ENCODE measurements at places on chromosomes 1 and 21. TPM values are rescaled to one million over a fixed set of nuclear protein-coding genes. Genes with fewer than 3 reads are reported as not detected.

DYNLT5 gene
- 2.2 TPM for polyA plus RNA-seq

IGSF21 gene
- polyA plus RNA-seq: 0.21 TPM

DTL gene
- polyA plus RNA-seq: 23.8 TPM

PRAMEF13 gene
- not detected for polyA plus RNA-seq

BLACAT1 gene
- polyA plus RNA-seq: 3.8 TPM

IL22RA1 gene
- polyA plus RNA-seq: 5.4 TPM

NCF2 gene
- 3.1 TPM for polyA plus RNA-seq

RGS21 gene
- not detected for polyA plus RNA-seq

TRAPPC3 gene
- 64.2 TPM for polyA plus RNA-seq

CD52 gene
- polyA plus RNA-seq: 3.3 TPM

ERMAP gene
- 19.5 TPM for polyA plus RNA-seq

SLC6A9 gene
- 6.9 TPM for polyA plus RNA-seq

TDRD10 gene
- 1.7 TPM for polyA plus RNA-seq

KLHDC9 gene
- polyA plus RNA-seq: 20.3 TPM

KIRREL1 gene
- 200 TPM for polyA plus RNA-seq

TMEM200B gene
- polyA plus RNA-seq: 11.5 TPM

CTSK gene
- polyA plus RNA-seq: 26.2 TPM

KCNE1 gene
- 0.75 TPM for polyA plus RNA-seq

PRDX6 gene
- polyA plus RNA-seq: 344 TPM

IL10 gene
- polyA plus RNA-seq: 0.65 TPM

LAX1 gene
- polyA plus RNA-seq: 0.19 TPM

CDA gene
- polyA plus RNA-seq: 6.3 TPM

TXLNA gene
- 51.0 TPM for polyA plus RNA-seq

LCK gene
- polyA plus RNA-seq: 5.0 TPM

OR2T8 gene
- polyA plus RNA-seq: not detected

S100A14 gene
- 19.6 TPM for polyA plus RNA-seq

TMEM167B gene
- polyA plus RNA-seq: 45.2 TPM

NBPF10 gene
- 3.7 TPM for polyA plus RNA-seq

ST6GALNAC5 gene
- polyA plus RNA-seq: 3.0 TPM

SYPL2 gene
- polyA plus RNA-seq: 13.1 TPM

PCAT6 gene
- 2.9 TPM for polyA plus RNA-seq

KCNQ4 gene
- polyA plus RNA-seq: 2.1 TPM

BACH1 gene
- polyA plus RNA-seq: 47.3 TPM

PADI2 gene
- 2.6 TPM for polyA plus RNA-seq

LIN9 gene
- polyA plus RNA-seq: 10.3 TPM

FMO5 gene
- 7.9 TPM for polyA plus RNA-seq

PGLYRP3 gene
- not detected for polyA plus RNA-seq

CHIA gene
- polyA plus RNA-seq: not detected

CLDN17 gene
- not detected for polyA plus RNA-seq

CCDC17 gene
- 1.9 TPM for polyA plus RNA-seq

SPRR2B gene
- not detected for polyA plus RNA-seq

HMCN1 gene
- polyA plus RNA-seq: 46.1 TPM

LDLRAD1 gene
- polyA plus RNA-seq: 0.07 TPM

CHD5 gene
- 0.30 TPM for polyA plus RNA-seq

ZCCHC17 gene
- polyA plus RNA-seq: 44.0 TPM
